ENCODE measurements at places on chromosomes 11 and 22.

DNA sequence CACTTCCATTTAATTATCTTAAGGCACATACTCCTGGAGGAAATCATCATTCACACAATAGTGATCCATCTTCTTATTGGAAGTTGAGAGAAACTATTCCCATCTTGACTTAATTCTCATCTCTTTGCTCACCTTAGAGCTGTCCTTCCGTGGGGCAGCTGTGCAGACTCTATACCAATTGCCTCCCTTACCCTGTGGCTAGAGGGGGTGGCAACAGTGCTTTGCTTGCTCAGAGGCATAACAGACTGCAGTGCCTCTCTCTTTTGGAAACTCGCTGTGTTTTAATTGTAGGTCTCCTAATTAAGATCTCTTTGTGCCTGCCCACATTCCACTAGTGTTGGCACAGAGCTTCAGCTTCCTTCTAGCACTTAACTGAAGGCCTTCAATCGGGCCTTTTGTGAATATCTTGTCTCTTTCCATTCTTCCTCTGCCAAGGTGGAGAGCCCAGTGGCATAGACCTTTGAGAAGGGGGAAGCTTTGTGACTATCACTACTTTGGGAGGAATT lies 5.5 kb downstream of the KMT2A start:
- no peak for DNase-seq

DNA sequence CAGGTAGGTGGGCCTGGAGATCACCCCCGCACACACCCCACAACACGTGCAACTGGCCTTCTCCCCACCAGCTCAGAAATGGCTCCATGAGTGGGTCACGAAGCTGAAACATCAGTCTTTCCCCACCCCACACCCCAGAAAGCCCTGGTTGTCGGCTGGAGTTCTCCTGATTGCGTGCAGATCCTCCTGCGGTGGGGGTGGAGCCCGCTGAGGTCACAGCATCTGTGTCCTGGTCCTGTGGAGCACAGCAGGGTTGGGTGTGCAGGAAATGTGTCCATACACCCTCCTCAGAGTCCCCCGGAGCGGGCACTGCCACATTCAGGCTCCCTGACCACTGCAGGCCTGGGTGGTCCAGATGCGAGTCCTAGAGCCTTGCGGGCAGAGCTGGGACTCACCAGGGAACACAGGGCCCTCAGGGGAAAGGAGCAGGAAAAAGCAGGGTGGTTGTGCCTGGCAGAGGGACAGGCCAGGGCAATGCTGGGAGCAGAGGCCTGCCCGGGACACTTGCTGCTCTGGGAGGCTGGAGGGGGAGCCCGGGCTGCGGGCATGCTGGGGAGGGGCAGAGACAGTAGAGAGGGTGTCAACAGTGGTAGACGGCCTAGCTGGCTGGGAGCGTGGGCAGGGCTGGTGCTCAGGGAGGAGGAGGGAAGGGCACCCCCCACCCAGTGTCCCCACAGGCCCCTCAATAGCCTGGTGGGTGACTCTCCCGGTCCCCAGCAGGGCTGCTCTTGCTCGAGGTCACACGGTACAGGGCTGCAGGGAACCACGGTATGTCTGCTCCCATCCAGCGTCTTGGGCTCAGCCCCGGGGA lies 42.4 kb upstream of the PPARA start:
- DNase-seq = no peak

DNA sequence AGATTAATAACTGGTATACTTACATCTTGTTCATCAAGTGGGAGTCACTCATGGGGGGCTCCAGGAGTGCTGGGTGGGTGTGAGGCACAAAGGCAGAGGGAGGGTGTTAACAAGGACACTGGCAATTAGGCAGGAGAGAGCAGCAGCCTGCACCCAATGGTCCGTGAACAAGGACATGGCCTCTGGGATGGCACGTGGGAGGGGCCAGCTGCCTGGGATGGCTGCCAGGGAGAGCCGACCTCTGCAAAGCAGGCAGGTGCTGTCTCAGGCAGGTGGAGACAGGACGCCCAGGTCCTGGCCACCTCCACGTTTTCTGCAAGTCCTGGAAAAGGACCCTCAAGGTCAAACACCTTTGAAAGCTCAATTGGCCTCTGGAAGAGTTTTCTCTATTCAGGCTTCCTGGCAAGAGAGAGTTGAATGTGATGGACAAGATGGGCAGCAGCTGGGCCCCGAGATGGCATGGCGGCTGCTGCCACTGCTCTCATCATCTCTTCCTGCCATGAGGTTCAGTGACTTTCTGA lies 257.1 kb downstream of the BUD13 start:
- no peak for DNase-seq

GRCh38 chr11:110883256-110883655 lies 171.0 kb upstream of the ARHGAP20 start:
- DNase-seq = no peak

- no peak for DNase-seq
Observed at GRCh38 chr11:102664001-102664752, 39.0 kb upstream of the MMP20 start.

DNA sequence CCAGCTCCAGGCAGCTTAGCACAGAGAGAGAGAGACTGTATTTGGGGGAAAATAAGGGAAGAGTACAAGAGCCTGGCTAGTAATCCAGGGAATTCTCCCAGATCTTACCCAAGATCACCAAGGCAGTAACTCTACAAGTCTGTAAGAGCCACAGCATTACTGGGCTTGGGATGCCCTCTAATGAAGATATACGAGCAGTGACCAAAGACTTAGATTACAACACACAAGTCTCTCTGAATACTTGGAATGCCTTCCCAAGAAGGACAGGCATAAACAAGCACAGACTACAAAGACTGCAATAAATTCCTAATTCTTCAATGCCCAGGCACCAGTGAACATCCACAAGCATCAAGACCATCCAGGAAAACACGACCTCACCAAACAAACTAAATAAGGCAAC lies 17.7 kb downstream of the DNAJC24 start:
- DNase-seq = no peak

- DNase-seq = no peak
Observed at GRCh38 chr11:2444821-2445745, at the start of gene KCNQ1. TSS of gene KCNQ1 (plus strand) at chr11:2445008. CDS start at chr11:2445099, 91 bp downstream.

Data from left lobe of liver (tissue), 2 donors.